Activated CD8-positive, alpha-beta memory T cell treated with anti-CD3 and anti-CD28 coated beads for 1 hour (primary cell): ENCODE measurements at places on chromosomes 1 and 21.

DNA sequence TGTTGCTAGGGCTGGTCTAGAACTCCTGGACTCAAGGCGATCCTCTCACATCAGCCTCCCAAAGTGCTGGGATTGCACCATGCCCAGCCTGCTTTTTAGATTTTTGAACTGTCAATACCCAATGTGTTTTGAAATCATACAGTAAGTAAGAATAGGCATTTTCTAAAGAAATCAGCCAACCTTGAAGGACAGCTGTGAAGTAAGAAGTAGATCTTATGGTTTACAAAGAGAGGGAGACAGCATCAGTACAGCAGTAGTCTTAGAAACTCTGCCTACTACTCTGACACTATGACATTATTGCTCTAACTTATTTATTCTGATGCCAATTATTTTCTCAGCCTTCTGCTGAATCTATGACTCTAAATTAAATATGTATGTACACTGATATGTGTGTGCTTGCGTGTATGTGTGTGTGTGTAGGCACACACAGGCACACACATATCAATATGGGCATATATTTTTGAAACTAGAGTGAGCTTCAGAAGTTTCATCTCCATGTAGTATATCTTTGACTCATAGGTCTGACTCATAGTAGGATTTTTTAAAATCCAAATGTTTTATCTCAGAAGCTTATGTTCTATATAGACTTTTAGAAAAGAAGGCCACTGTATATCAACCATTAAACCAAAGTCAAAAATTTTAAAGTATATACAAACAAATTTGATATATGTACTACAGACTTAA is 140.4 kb downstream of the COL24A1 start:
- no peak for DNase-seq

DNA sequence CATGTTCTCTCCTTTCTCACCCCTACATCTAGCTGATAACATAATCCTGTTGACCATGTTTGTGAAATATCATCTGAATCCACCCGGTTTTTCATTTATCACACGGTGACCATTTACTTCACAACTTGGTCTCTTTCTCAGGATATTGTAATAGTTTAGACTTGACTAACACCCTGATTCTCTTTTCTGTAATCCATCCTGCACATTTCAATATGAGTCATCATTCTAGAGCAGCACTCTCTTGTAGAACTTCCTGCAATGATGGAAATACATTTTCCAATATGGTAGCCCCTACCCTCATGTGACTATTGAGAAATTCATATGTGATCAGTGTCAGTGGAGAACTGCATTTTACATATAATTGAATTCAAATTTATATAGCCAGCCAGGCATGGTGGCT is 2.3 kb upstream of the JAM2 start:
- DNase-seq, result no peak

DNA sequence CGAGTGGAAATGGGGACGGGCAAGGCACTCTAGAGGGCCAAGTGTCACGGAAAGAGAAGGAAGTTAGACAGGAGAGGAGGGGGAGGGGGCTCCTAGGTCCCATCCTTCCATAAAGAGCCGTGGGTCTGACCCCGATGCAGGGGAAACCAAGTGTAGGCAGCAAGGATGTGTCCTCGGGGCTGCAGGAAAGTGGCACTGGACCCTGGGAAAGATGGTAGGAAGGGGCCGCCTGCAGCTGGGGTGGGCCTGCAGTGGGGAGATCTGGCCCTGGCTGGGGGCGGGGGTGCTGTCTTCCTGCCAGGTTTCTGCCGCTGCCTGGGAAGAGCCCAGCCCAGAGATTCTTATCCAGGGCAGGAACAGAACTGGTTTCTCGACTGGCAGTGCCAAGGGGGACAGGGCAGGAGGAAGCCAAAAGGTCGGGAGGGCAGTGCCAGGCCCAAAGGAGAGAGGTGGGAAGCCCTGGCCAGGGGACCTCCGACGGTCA is 12.9 kb downstream of the CRABP2 start:
- DNase-seq, result no peak

DNA sequence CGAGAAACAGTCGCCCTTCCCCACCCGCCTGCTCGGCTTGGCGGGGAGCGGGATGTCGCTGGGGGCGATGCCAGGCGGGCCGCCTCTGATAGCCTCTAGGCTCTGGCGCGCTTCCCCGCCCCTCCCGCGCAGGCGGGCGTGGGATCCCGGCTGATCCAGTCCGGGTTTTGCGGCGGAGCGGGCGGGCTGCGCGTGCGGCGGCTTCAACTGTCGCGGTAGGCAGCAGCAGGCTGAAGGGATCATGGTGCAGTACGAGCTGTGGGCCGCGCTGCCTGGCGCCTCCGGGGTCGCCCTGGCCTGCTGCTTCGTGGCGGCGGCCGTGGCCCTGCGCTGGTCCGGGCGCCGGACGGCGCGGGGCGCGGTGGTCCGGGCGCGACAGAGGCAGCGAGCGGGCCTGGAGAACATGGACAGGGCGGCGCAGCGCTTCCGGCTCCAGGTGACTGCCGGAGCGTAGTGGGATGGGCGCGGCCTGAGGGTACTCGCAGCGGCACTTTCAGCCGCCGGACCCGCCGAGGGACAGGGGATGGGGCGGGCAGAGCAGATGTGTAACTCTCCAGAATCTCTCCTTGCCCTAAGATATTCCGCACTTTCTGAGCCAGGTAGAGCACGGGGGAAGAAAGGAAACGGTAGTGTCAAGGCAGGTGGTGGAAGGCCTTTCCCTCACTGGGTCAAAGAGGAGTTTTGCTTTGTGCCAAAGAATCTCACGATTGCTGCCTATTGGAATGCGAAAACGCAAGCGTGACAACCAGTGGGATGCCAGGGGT is at the start of gene FAAH:
Gene FAAH, plus strand, starts transcription at position 210 of the 764 bp plus-strand sequence. Its CDS starts 32 bp downstream, at position 242.
- peak; percentile 8 for DNase-seq

- no peak for DNase-seq
Measured at GRCh38 chr1:89890085-89890752, 69.4 kb downstream of the LRRC8D start.

GRCh38 chr1:220787069-220787619 is 431 bp downstream of the MTARC1 start:
- no peak for DNase-seq

- no peak for DNase-seq
Measured at GRCh38 chr1:102252731-102253505, 256.2 kb upstream of the OLFM3 start.

DNA sequence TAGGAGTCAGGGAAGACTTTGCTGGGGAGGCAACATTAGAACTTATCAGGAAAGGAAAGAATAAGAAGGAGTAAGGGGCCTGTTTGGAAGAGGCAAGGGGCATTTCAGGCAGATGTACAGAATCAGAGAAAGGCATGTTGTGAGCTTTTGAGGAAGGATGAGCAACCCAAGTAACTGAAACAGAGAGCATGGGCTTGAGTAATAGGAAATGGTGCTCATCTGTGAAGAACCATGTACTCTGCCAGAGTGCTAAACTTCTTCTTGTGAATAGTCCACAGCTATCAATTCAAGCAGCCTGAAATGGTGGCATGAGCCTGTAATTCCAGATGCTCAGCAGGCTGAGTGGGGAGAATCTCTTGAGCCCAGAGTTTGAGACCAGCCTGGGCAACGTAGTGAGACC is 19.2 kb upstream of the PIGK start:
- no peak for DNase-seq

DNA sequence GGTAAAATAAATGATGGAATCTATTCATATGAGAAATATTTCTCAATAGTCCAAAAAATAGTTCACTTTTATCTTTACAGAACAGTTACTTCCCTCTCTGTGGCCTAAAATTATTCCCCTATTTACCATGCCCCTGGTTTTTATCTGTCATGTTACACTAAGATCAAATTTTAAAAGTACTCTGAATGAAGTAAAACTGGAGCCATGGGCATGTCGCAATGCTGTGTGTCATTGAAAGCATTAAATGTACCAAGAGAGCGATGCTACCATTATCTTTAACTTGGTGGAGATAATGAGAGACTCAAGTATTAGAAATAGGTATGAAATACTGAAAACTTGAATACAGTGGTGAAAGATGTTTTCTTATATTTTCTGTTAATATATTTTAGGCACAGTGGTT is 146.2 kb downstream of the KCNT2 start:
- DNase-seq, result no peak

DNA sequence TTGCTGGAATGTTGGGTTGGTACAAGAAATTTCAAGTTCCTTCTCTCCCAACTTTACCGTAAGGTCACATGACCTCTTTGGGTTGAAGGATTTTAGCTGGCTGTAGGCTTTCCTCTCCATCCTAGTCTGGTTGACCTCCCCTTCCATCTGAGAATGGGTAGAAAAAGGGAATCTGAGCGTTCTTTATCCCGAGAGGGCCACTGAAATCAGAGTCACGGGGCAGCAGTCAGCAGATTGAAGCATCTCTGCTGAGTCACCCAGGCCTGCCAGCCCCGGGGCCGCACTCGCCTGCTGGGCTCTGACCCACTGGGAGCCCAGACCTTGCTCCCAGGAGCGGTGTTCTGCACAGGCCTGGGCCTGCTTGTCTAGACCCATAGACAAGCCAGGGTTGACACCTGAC is 31.0 kb downstream of the TMCC2 start:
- DNase-seq, result no peak

DNA sequence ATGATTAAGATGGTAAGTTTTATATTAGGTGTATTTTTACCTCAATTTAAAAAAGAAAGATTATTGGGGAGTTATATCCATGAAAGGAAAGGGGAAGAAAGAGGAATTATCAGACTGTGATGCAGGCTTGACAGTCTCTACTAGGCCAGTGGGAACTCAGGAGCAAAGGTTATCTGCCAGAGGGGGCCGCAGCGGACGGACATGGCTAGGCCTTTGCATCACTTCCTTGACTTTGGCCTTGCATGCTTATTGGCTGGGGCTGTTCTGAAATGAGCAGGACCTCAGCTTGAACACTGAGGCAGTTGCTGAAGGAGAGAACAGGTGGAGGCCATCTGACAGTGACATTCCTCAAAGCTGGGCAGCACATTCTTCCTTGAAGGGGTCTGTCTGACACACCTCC is 150.9 kb downstream of the CYYR1 start:
- DNase-seq, result no peak

- no peak for DNase-seq
Measured at GRCh38 chr1:216785221-216785620, 62.0 kb upstream of the ESRRG start.

- no peak for DNase-seq
Measured at GRCh38 chr1:91349524-91349923, 55.1 kb downstream of the HFM1 start.

GRCh38 chr1:18547460-18547859 is 66.7 kb downstream of the KLHDC7A start:
- DNase-seq, result no peak

DNA sequence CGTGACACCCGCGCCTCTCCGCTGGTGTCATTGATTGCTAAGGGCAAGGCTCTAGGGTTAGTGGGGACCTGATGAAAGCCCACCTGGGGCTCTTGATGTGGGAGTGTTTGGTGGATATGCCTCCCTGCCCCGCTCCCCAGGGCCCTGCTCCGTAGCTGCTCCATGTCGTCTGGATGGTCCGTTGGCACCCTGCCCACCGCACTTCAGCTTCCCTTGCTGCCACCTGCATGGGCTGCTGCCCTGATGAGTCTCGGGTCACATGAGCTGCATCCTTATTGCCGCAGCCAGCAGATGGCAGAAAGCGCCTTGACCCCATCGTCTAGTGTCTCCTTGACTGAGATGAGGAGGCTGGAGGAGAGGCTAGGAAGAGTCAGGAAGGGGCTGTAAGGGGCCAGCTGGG is 439.4 kb downstream of the CAMTA1 start:
- no peak for DNase-seq

DNA sequence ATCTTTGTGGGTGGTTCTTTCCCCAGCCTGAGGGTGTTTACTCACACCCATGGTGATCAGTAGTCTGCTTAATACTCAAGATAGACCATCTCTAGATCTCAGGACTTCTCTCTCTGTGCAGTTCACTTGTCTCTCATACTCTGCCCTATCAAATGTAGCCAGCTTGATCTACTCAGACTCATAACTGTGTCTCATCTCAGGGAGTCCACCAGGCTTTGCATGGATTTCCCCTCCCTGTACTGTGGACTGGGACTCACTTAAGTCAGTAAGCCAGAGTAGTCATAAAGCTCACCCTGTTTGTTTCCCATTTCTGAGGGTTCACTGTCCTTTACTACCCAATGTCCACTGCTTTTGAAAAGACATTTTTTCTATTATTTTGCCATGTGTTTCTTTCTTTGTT is 41.8 kb downstream of the LYPLAL1 start:
- no peak for DNase-seq

GRCh38 chr1:175162955-175163354 is 29.6 kb downstream of the KIAA0040 start:
- no peak for DNase-seq

DNA sequence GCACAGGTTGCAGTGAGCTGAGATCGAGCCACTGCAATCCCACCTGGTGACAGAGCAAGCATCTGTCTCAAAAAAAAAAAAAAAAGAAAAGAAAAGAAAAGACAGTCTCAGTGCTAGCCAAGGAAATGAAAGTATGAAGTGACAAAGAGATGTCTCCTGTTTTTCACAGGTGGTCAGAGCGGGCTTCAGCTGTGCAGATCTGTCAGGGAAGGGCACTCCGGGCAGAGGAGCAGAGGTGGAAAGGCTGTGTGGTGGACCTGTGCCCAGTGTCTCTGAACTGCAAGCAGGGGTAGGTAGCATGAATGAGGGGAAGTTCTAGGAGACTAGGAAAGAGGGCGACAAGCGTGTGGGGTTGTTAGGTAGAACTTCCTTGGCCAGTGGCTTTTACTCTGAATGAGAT is 67.5 kb downstream of the CD247 start:
- DNase-seq, result no peak

GRCh38 chr21:17585875-17586450 is 26.7 kb downstream of the BTG3 start:
- no peak for DNase-seq

- DNase-seq, result no peak
Measured at GRCh38 chr1:222140206-222140605, 398.3 kb upstream of the DUSP10 start.

GRCh38 chr1:219201656-219202055 is 28.0 kb downstream of the LYPLAL1 start:
- DNase-seq, result no peak

DNA sequence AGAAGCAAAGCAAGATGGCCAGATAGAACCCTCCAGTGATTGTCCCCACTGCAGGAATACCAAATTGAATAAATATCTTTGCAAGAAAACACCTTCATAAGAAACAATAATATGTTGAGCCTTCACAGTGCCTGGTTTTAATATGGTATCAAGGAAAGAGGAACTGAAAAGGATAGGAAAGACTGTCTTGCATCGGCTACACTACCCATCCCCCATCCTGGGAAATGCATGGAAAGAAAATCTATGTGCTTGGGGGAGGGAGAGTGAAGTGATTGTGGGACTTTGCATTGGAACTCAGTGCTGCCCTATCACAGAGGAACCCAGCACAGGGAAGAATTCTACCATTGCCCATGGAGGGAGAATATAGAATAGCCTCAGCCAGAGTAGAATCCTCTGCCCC is 28.6 kb upstream of the AK5 start:
- no peak for DNase-seq
